ENCODE measurements at places on chromosomes 4 and X. TPM values are rescaled to one million over a fixed set of nuclear protein-coding genes. Genes with fewer than 3 reads are reported as not detected.

The IL21 gene
- total RNA-seq: 2.8 TPM

The CC2D2A gene
- total RNA-seq: not detected

DNA sequence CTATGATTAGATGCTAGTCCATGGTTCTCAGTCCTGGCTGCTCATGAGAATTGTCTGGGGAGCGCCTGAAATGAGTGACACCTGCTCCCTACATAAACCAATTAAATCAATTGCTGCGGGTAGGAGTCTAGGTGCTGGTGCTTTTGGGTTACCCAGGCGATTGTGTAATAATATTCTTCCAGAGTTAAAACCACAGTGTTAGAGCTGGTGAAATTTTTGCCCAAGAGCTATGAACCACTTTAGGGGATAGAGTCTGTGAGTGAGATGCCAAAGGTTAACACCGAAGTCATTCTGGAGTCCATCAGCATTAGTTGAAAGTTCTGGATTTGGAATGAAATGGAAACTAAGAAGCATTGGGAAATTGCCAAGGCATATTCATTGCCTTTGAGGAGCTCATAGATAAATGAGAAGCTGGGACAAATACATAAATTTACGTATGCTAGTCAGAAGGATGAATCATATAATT, 15.3 kb downstream of the PDK3 start:
- peaks cover 5% of the 10 kb centered on the region for H3K36me3 ChIP-seq
- no peaks in the 10 kb centered on the region for H3K27me3 ChIP-seq

The LRP2BP gene
- total RNA-seq: 1.1 TPM

The LONRF3 gene
- total RNA-seq: 0.73 TPM

DNA sequence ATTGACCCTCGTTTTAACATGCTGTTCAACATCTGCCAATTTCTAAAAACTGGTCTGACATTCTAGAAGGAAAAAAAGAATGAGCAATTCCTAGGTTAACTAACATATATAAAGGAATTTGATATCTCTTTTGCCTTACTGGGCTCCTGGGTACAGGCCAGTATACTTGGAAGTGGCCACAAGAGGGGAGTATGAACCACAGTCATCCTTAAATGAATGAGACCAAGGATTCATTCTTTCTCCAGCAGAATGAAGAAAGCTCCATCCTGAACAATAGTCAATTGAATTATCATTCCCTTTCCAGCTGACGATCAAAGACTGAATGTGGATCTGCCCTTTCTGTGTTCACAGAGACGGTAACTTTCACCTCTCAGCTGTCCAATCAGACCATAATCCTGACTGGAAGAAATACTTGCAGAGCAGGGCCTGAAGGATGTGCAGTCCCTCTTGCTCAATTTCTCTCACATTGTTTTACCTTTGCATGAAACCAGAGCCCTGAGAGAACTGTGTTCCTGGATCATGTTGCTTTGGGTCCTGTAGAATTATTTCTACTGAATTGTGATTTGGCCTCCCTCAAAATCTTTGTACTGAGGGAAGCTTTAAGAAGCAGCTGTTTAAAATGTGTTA, 14.8 kb upstream of the SPARCL1 start:
- no peak overlapping the region for H3K27ac ChIP-seq
- H3K4me1 ChIP-seq: no peaks in the 10 kb centered on the region
- no peak for DNase-seq
- no peaks in the 10 kb centered on the region for H3K36me3 ChIP-seq
- H3K27me3 ChIP-seq: peaks cover 4% of the 10 kb centered on the region
- H3K4me3 ChIP-seq: no peak overlapping the region

GRCh38 chr4:26124753-26125321, 196.0 kb upstream of the RBPJ start:
- H3K27me3 ChIP-seq: no peaks in the 10 kb centered on the region
- peaks cover 22% of the 10 kb centered on the region for H3K4me1 ChIP-seq
- H3K36me3 ChIP-seq: peaks cover 46% of the 10 kb centered on the region
- no peak overlapping the region for H3K27ac ChIP-seq
- DNase-seq: no peak

GRCh38 chr4:25402521-25402920, 25.5 kb downstream of the ANAPC4 start:
- no peaks in the 10 kb centered on the region for H3K4me1 ChIP-seq
- no peak overlapping the region for H3K4me3 ChIP-seq
- H3K27me3 ChIP-seq: no peaks in the 10 kb centered on the region
- DNase-seq: no peak
- peaks cover 69% of the 10 kb centered on the region for H3K36me3 ChIP-seq
- H3K27ac ChIP-seq: no peak overlapping the region

The CDX4 gene
- total RNA-seq: not detected

GRCh38 chrX:122363112-122363795, 820.8 kb upstream of the GRIA3 start:
- DNase-seq: no peak
- H3K27ac ChIP-seq: no peak overlapping the region
- H3K4me1 ChIP-seq: no peaks in the 10 kb centered on the region
- H3K36me3 ChIP-seq: no peaks in the 10 kb centered on the region
- H3K27me3 ChIP-seq: no peaks in the 10 kb centered on the region

The STBD1 gene
- total RNA-seq: 5.5 TPM

- no peak for DNase-seq
- H3K36me3 ChIP-seq: peaks cover 28% of the 10 kb centered on the region
- no peaks in the 10 kb centered on the region for H3K4me1 ChIP-seq
- H3K4me3 ChIP-seq: no peak overlapping the region
These were observed 44.2 kb downstream of the ABHD18 start for GRCh38 chr4:128009428-128009827.
